ENCODE measurements at places on chromosomes 5 and 9.
A peak's percentile ranks its signal among the peaks of the same experiment; 100 is the strongest.

GRCh38 chr9:74865177-74865576 lies 22.5 kb downstream of the TRPM6 start:
- no peak for DNase-seq

DNA sequence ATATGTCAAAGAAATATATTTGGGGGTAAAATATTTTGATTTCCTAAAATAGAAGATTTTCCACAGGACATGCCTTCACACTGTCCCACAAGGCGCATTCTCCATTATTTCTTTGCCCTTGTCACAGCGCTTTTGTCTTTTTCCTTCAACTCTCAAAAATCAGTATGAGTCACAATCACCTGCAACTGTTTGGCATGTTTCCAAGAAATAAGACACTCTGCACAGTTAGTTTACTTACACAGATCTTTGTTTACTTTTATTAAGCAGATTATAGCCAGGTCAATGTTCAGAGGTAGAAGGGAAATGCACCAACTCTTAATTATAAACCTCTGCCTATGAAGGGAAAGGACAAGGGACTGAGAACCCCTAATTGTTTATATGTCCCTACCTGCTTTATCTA lies 9.5 kb downstream of the CEMIP2 start:
- no peak for DNase-seq

- no peak for DNase-seq
Measured at GRCh38 chr5:114296191-114296590, 65.7 kb upstream of the KCNN2 start.

- DNase-seq, result no peak
Measured at GRCh38 chr5:179231309-179231708, 114.0 kb downstream of the ADAMTS2 start.

DNA sequence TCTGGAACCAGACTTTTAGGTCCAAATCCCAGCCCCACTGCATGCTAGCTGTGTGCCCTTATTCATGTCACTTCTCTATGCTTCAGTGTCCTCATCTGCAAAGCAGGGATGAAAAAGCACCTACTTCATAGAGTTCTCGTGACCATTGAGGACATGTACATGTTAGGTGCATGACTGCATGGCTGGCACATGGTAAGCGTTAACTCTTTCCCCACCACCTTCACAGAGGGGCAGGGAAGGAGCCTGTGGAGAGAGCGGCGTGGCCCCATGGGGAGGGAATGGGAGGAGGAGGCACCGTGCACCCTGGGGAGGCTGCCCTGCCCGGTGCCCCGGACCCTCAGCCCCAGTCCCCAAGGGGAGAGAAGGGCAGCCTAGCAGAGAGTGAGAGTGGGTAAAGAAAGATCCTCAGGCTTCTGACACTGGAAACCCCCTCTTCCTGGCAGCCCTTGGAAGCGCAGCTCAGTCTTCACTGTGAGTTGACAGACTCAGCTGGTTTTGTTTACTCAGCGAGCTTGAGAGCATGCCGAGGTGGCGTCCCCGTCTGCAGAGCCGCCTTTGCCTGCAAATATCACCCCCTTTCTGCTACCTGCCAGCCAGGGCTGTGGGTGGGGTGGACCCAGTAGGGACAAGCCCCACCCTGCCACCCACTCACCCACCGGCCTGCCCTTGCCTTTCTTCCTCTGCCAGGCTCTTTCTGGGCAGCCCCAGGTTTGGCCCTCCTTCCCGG lies 10.6 kb upstream of the ANGPTL2 start:
- DNase-seq, result no peak

- no peak for DNase-seq
Measured at GRCh38 chr5:103411711-103412110, 150.9 kb downstream of the NUDT12 start.

DNA sequence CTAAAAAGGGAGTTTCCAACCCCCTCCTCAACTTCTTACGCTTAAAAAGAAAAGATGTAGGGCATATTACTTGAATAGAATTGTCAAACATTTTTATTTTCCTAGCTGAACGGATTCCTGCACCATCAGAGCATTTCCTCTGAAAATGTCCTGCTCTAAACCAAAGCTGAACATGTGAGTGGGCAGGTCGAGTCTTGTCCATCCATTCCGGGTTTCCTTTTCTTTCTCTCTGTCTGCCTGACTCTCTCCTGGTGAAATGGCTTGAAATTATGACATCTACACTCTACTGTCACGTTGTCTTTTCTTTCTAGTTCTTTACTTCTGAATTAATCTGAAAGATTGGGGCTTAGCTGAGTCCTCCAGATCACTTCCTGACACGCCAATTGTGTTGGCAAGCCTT lies 39.2 kb upstream of the PTPN3 start:
- no peak for DNase-seq

DNA sequence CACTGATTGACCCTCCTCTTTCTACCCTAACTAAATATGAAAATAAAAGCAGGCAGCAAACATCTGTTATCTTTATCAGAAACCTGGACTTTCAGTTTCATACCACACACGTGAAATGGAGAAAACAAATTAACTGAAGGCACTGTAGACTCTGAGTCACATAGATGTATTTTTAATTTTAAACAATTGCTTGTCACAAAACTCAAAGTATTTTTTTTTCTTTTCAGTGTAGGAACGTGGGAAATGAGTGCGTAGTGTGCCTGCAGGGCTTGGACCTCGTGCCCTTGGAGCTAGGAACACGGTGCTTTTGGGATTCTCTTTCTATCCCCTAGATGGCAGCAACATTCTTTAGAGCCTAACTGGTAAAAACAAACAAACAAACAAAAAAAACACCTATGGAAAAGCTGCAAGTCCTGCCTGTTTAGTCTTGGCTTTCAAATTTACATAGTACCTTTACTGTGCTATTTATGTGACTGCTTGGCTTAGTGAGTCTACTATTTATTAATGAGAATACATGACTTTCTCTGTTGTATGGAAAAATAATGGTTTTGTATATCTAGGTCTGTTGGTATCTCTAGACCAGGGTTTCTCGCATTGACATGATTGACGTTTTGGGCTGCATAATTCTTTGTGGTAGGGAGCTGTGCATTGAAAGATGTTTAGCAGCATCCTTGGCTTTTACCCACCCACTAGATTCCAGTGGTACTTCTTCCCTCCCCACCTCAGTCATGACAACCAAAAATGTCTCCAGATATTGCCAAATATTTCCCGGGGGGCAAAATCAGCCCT lies 16.8 kb upstream of the ACTBL2 start:
- DNase-seq, result no peak

- no peak for DNase-seq
Measured at GRCh38 chr9:5838884-5839571, 6.1 kb upstream of the ERMP1 start.

DNA sequence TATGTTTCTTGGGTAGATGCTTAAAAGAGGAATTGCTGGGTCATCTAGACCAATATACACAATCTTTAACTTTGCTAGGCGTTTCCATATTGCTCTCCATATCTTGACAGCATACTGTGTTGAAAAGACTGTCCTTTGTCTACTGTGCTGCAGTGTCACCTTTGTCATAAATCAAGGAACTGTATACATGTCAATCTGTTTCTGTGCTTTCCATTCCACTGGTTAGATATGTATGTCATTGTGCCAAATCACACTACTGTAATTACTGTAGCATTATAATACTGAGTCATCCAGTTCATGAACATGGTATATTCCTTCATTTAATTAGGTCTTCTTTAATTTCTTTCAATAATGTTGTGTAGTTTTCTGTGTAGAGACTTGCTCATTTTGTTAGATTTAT lies 149.7 kb upstream of the RASGRF2 start:
- DNase-seq, result no peak

DNA sequence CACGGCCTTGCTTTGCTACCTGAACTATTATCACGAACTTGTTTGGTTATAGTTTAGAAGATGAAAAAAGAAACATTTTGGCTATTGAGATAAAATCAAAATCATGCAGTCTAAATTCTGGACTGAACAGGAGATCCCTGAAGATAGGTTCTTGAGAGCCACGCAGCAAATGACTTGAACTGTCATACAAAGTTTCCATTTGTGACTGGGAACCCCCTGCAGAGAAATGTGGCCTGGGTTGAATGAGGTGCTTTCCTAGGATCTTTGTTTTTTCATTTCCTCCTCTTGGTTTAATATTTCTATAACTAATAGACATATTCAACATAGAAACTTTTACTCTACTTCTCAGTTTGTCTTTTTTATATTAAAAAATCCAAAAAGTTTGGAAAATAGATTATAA lies 184.7 kb upstream of the TRPM3 start:
- DNase-seq, result no peak

- DNase-seq, result no peak
Measured at GRCh38 chr5:30752015-30752414, 441.5 kb upstream of the CDH6 start.

GRCh38 chr5:149323210-149323609 lies 22.1 kb upstream of the GRPEL2 start:
- no peak for DNase-seq

DNA sequence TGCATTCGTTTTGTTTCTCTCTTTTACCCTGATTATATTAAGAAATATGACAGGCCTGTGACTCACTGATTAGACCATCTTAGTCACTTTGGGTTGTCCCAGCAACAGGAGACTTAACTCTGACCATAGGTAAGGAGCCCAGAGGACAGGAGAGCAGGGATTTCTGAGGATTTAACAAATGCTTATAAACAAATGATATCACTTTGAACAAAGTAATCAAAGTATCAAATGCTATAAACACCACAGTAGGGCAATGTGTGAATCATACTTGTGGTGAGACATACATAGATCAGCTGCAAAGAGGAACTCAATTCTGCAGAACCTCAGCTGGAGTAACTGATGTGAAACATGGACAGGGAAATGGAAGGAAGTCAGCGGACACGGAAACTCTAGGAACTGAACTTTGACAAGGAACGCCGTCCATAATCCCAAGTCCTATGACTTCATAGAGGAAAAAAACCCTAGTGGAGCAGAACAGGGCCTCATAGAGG lies 190.6 kb upstream of the MSX2 start:
- DNase-seq, result no peak

DNA sequence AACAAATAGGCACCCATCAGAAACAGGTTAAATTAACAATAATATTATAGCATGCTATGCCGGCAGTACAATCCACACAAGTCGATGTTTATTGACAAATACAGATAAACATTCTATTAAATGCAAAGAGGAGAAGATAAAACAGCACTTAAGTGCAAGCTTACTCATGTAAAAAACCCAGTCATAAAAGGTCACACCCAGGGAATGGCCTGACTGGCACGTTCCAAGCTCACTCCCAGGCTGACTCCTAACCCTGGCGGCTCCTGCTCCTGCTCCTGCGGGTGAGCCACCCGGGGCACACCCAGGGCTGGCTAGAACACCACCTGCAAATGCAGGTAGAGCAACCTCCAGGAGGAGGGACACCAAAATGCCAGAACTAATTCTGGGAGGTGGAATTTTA lies 66.9 kb downstream of the SEMA4D start:
- no peak for DNase-seq

GRCh38 chr9:76603448-76603895 lies 144.5 kb downstream of the GCNT1 start:
- DNase-seq, result no peak

- DNase-seq, result no peak
Measured at GRCh38 chr9:134945509-134946275, 28.0 kb upstream of the FCN1 start.

DNA sequence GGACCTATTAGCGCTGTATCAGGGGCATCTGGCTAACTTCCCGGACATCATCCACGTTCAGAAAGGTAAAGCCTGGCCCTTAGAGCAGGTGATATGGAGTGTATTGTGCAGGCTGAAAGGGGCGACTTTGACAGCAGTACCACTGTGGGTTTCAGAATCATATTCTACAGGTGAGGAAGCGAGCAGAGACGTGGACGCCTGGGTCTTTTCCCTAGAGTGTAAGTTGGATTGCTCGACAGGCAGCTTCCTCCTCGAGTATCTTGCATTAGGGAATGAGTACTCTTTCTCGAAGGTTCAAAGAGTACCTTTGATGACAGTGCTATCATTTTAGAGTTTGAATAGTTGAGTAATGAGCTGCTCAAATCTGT lies 1.9 kb downstream of the SNX18 start:
- DNase-seq, result no peak

GRCh38 chr9:23663536-23663935 lies 162.5 kb downstream of the ELAVL2 start:
- no peak for DNase-seq

DNA sequence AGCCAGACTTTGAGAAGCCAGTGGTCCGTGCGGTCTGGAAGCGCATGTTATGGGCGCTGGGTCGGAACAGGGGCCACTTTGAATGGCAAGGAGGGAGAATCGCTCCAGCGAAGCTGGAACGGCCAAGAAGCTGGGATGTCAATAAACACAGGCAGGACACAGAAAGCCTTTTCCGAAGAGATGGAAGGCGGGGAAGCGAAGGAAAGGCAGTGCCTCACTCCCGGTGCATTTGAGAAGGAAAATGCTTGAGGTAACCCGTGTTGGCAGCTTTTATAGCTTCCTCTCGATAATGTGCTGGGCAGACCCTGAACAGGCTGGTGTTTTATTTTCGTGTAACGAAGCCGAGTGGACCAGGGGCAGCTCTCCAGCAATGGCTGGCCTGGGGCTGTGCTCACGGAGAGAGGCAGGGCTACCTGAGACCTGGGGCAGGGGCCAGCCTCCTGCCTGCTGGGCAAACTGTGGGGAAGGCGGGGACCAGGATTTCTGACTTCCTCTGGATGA lies 84.2 kb upstream of the SPRY4 start:
- DNase-seq, result no peak

GRCh38 chr5:82183828-82184227 lies 94.3 kb downstream of the RPS23 start:
- DNase-seq, result no peak

GRCh38 chr5:115116001-115116400 lies 53.7 kb downstream of the TRIM36 start:
- no peak for DNase-seq

GRCh38 chr5:135230251-135230925 lies 168.6 kb downstream of the MACROH2A1 start:
- DNase-seq, result no peak

- peak; percentile 8 for DNase-seq
Measured at GRCh38 chr5:83077662-83078261, 415 bp downstream of the XRCC4 start.

DNA sequence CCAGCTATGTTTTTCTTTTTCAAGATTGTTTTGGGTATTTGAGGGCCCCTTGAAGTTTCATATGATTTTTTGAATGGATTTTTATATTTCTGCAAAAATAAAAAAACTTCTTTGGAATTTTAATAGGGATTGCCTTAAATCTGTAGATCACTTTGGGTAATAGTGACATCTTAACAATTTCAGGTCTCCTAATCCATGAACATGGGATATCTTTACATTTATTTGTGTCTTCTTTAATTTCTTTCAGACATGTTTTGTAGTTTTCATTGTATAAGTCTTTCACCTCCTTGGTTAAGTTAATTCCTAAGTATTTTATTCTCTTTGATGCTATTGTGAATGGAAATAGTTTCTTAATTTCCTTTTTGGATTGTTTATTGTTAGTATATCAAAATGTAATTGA lies 79.1 kb downstream of the PPIC start:
- DNase-seq, result no peak

- DNase-seq, result no peak
Measured at GRCh38 chr5:93580927-93581445, at the start of gene NR2F1-AS1. NR2F1-AS1 (minus strand) TSS chr5:93581219.

DNA sequence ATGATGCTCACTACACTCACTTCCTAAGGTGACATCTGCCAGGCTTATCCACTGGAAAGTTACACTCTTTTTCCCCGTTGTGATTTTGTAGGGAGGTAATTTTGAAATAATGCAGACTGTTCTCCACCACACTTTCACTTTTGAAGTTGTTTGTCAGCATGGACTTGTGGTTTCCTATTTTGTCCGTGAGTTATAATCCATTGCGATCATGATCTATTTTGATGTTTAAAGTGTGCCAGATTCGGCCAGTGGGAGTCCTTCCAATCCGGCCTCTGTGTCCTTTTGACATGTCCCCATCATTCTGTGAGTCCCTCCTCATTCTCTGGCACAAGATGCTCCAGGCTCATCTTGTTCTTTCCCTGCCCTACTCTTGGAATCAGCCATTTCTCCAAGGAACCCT lies 211.3 kb upstream of the KLF4 start:
- DNase-seq, result no peak
